ENCODE measurements at places on chromosomes 1 and 21.

GRCh38 chr1:245441689-245442088, 286.9 kb downstream of the KIF26B start:
- DNase-seq = no peak

- no peak for DNase-seq
Measured at GRCh38 chr1:3135073-3135702, 66.2 kb downstream of the PRDM16 start.

DNA sequence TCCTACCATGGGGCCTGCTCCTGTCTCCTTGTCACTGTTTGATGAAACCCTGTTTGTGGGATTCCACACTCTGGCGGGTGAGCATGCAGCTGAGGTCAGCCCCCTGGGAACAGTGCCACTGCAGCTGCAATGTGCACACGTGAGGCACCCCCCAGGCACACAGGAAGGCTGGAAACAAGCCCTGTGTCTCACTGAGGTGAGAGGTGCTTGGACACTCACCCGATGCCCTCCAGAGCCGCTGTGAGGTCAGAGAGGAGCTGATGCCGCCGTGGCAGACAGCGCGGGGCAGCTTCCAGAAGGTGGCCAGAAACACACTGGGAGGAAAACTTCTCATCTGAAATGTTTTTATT, 49.7 kb downstream of the SLX9 start:
- no peak for DNase-seq

- no peak for DNase-seq
Measured at GRCh38 chr1:119554183-119554582, 47.2 kb downstream of the HSD3B1 start.

GRCh38 chr1:23772049-23772853, 6.0 kb upstream of the PITHD1 start:
- peak; percentile 89 for DNase-seq
